Activated CD4-positive, alpha-beta T cell treated with anti-CD3 and anti-CD28 coated beads, Interleukin-2, amount 50 U/mL, for 48 hours (primary cell): ENCODE measurements at places on chromosomes 5 and 9.

DNA sequence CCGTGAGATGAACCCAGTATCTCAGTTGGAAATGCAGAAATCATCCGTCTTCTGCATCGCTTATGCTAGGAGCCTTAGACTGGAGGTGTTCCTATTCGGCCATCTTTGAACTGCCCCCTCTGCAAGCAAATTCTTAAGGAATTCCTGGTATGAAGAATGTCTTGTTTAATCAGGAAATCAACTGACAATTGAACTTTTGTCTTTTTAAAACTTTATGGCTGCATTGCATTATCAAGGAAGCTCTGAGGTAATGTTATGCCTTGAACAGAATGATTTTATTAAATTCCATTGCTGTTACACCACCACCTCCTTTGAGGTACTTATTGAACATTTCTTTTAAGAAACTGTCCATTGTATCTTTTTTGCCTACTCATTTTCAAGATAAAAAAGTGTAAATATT lies 1915.7 kb upstream of the CDH9 start:
- no peak for DNase-seq

GRCh38 chr9:111957856-111958631 lies 61.4 kb downstream of the UGCG start:
- no peak for DNase-seq

DNA sequence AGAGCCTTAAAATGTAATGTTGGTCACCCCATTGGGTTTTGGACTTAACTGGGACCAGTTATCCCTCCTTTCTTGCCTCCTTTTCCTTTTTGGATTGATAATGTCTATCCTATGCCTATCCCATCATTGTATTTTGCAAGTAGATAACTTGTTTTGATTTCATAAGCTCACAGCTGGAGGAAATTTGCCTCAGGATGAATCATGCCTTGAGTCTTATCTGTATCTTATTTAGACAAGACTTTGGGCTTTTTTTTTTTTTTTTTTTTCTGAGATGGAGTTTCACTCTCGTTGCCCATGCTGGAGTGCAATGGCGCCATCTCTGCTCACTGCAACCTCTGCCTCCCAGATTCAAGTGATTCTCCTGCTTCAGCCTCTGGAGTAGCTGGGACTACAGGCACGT lies 443.3 kb downstream of the DNAH5 start:
- no peak for DNase-seq

- no peak for DNase-seq
Observed at GRCh38 chr9:122004589-122004988, 88.5 kb downstream of the TTLL11 start.

- no peak for DNase-seq
Observed at GRCh38 chr9:70677055-70677735, 262.7 kb upstream of the KLF9 start.

GRCh38 chr5:150122158-150122510 lies 33.5 kb downstream of the PDGFRB start:
- peak; percentile 25 for DNase-seq

- no peak for DNase-seq
Observed at GRCh38 chr9:136296434-136297015, 7.4 kb downstream of the CCDC187 start.

GRCh38 chr5:15737871-15738664 lies 238.1 kb downstream of the FBXL7 start:
- no peak for DNase-seq

- peak; percentile 3 for DNase-seq
Observed at GRCh38 chr5:6291961-6292360, 86.4 kb downstream of the MED10 start.

- DNase-seq = no peak
Observed at GRCh38 chr9:26685818-26686217, 206.8 kb downstream of the CAAP1 start.

GRCh38 chr5:37850226-37850865 lies 10.5 kb upstream of the GDNF start:
- no peak for DNase-seq

- peak; percentile 55 for DNase-seq
Observed at GRCh38 chr9:136117291-136117915, 1.3 kb downstream of the TMEM250 start.

DNA sequence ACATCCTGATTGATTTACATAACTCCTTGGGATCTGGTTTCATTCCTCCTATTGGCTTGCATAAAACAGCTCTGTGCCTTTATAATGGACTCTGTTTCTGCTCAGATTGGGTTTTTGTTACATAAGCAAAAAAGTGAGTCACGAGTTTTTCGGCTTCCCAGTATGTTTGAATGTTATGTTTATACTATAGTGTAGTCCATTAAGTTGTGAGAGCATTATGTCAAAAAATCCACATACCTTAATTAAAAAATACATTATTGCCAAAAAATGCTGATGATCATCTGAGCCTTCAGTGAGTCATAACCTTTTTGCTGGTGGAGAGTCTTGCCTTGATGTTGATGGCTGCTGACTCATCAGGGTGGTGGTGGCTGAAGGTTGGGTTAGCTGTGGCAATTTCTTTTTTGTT lies 144.6 kb downstream of the CCDC171 start:
- no peak for DNase-seq

DNA sequence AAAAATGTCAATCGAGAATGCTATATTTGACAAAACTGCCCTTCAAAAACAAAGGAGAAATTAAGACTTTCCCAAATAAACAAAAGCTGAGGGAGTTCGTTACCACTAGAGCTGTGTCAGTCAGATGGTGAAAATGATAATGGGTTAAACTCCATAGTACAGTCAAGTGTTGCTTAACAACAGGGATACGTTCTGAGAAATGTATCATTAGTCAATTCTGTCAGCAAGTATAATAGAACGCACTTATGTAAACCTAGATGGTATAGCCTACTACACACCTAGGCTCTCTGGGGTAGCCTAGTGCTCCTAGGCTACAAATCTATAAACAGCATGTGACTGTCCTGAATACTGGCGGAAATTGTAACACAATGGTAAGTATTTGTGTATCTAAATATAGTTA lies 138.7 kb downstream of the DRD1 start:
- DNase-seq = no peak

- DNase-seq = no peak
Observed at GRCh38 chr5:39119404-39120051, 45.3 kb upstream of the RICTOR start.

DNA sequence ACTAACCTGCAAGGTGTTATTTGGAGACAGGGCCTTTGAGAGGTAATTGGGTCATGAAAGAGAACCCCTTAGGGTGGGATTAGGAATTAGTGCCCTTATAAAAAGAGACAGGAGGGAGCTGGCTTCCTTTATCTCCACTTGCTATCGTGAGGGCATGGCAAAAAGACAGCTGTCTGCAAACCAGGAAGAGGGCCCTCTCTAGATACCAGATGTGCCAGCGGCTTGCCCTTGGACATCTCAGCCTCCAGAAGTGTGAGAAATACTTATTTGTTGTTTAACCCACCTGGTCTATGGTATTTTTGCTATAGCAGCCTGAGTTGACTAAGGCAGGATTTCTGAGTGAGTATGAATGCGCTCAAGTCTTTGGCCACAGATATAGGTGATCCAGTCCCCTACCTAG lies 978 bp upstream of the RGS14 start:
- DNase-seq = no peak

- DNase-seq = no peak
Observed at GRCh38 chr9:130215341-130216119, 43.3 kb downstream of the NCS1 start.

GRCh38 chr5:155056644-155057269 lies 43.2 kb downstream of the KIF4B start:
- no peak for DNase-seq

GRCh38 chr9:68603371-68603770 lies 62.7 kb upstream of the TMEM252 start:
- DNase-seq = no peak

GRCh38 chr9:3879726-3880505 lies 354.1 kb upstream of the RFX3 start:
- DNase-seq = no peak

DNA sequence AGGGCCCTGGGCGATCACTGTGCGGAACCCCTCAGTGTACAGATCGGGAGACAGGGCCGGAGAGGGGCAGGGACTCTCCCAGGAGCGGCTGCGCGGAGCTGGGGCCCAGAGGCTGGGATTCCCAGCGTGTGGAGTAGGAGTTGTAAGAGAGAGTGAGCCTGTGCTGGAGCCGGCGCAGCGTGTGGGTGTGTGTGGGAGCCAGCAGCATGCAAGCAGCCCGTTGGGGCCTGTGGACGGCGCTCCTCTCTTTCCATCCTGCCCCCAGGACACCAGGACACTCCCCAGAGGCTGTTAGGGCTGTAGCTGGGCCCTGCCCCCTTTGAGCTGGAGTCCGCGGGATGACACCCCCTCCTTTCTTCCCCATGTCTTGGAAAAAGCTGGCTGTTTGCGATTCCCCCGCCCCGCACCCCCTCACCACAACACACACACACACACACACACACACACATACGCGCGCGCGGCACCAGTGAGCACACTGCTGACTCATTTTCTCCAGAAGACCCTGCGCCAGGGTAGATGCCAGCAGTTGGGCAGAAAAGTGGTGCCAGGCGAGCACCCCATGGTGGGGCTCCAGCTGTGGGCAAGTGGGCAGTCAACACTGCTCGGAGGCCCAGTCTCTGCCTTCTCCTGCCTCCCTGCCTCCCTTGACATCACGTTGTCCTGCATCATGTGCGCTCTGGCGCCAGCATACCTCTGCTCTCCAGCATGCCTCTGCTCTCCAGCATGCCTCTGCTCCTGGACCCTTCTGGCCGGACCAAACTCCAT lies 1.5 kb downstream of the COL27A1 start:
- DNase-seq = peak; percentile 30

DNA sequence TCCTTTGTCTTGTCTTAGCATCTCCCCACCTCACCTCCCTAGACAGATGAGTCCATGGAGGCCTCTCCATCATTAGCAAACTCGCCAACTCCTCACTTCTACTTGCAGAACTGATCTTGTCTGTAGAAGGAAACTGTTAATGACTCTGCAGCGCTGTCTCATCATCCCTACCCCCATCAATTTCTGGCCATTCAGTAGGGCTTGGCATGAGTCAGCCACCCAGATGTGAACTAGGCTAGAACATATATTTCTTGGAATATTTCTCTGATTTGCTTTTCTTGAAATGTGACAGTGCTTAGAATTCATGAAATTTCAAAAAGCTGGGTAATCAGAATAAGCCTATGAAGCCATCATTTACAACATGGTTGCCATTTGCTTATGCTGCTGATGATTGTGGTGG lies 1125.0 kb upstream of the DMAC1 start:
- no peak for DNase-seq

DNA sequence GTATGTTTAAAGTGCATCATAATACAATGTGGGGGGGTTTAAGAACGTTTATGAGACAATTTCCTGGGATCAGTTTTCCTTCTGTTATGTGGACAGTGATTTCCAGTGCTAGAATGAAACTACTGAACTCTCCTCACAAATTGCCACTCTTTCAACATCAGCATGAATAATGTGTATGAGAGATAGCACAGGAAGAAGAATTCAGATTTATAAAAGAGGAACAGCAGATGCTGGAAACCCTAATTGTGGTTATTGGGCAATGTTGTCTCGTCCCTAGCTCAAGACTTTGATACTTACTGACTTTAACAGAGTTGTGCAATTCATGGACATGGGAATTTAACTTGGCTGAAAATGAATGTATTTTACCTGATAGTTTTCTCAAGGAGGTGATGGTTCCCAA lies 410.8 kb upstream of the MEF2C start:
- DNase-seq = no peak

DNA sequence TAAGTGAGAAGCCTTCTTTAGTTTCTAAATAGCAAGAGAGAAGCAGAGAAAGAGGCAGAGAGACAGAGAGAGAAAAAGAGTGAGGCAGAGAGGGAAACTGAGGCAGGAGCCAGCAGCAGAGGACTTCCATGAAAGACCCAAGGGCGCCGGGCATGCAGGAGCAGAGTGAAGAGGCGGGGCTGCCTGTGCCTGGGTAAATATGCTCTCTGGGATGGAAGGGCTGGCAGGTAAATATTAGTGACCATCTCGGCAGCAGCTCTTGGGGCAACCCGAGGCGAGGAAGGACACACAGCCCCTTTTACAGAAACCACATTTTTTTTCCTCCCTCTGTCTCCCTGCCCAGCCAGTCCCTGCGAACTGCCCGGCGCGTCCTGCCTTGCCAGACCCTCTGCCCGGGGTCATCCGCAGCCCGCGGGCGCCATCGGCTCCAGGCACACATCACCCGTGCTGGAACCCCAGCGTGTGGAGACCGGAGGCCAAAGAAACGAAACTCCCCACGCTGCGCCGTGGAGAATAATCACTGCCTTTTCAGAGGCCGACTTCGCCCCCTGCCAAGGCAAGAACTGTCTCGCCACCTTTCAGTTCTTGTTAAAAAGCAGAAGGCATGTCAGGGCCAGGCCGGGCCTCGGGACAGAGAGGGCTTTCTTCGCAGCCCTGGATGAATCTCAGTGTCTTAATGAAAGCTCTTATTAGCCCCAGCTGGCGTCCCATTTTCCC lies 61.3 kb downstream of the BOD1 start:
- no peak for DNase-seq

- DNase-seq = no peak
Observed at GRCh38 chr9:119053070-119053469, 316.2 kb downstream of the BRINP1 start.

DNA sequence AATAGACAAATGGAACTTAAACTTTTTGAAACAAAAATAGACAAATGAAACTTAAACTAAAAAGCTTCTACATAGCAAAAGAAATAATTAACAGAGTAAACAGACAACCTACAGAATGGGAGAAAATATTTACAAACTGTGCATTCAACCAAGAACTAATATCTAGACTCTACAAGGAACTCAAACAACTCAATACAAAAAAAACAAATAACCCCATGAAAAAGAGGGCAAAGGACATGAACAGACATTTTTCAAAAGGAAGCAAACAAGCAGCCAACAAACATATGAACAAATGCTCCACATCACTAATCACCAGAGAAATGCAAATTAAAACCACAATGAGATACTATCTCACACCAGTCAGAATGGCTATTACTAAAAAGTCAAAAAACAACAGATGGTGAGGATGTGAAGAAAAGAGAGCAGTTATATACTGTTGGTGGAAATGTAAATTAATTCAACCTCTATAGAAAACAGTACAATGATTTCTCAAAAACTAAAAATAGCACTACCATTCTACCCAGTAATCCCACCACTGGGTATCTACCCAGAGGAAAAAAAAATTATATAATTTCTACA lies 170.8 kb upstream of the RGMB start:
- no peak for DNase-seq

DNA sequence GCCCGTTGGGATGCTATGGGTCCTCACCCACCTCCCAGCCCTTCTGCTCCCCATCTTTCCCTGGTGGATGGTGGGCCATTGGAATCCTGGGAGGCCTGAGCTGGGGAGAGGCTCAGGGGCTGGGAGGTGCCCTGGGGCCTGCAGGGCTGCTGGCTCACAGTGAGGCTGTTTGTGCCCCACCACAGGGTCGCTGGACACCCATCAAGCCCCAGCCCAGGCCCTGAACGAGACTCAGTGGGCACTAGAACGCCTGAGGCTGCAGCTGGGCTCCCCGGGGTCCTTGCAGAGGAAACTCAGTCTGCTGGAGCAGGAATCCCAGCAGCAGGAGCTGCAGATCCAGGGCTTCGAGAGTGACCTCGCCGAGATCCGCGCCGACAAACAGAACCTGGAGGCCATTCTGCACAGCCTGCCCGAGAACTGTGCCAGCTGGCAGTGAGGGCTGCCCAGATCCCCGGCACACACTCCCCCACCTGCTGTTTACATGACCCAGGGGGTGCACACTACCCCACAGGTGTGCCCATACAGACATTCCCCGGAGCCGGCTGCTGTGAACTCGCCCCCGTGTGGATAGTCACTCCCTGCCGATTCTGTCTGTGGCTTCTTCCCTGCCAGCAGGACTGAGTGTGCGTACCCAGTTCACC lies 4.9 kb upstream of the AIF1L start:
- no peak for DNase-seq

GRCh38 chr9:33221568-33221884 lies 18.4 kb upstream of the SPINK4 start:
- no peak for DNase-seq
